ENCODE measurements at places on chromosomes 2 and 18.

DNA sequence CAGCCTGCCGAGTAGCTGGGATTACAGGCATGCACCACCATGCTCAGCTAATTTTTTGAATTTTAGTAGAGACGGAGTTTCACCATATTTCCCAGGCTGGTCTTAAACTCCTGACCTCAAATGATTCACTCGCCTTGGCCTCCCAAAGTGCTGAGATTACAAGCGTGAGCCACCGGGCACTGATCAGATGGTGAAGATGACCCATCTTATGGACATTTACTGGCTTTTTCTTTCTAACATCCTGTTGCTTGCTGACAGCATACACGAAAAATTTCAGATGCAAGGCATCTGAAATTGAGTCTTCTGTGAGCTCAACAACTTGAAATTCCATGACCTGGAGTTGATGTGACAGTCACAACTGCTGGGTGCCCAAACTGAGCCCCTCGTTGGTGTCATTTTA, 859.5 kb upstream of the CNTNAP5 start:
- no peak for DNase-seq

GRCh38 chr2:241324775-241325174, 9.1 kb downstream of the SEPTIN2 start:
- DNase-seq: no peak

- DNase-seq: no peak
Observed at GRCh38 chr2:30958918-30959265, 151.6 kb upstream of the CAPN13 start.

GRCh38 chr2:120857422-120857821, 121.8 kb downstream of the GLI2 start:
- no peak for DNase-seq

GRCh38 chr2:229226382-229226781, 44.7 kb downstream of the PID1 start:
- DNase-seq: no peak
